ENCODE measurements at places on chromosomes 4 and X. TPM values are rescaled to one million over a fixed set of nuclear protein-coding genes. Genes with fewer than 3 reads are reported as not detected.

The ARSJ gene
- 4.6 TPM for total RNA-seq

The TCEAL7 gene
- total RNA-seq = not detected

The ETDB gene
- not detected for total RNA-seq

The PPARGC1A gene
- total RNA-seq = 0.06 TPM

The APLN gene
- total RNA-seq = 1.2 TPM

The CABS1 gene
- not detected for total RNA-seq

The RNF175 gene
- not detected for total RNA-seq

The RNF150 gene
- total RNA-seq = 0.36 TPM

The FGB gene
- 13.0 TPM for total RNA-seq

The TBX22 gene
- total RNA-seq = not detected

The OTUD6A gene
- not detected for total RNA-seq

The HMX1 gene
- total RNA-seq = 0.16 TPM

The TMEM31 gene
- not detected for total RNA-seq

The CT45A2 gene
- total RNA-seq = not detected

The GCNA gene
- total RNA-seq = 0.88 TPM

The EGFL6 gene
- total RNA-seq = not detected

The TIGD4 gene
- 0.12 TPM for total RNA-seq

The SPON2 gene
- 0.20 TPM for total RNA-seq

The STATH gene
- not detected for total RNA-seq

The PUDP gene
- total RNA-seq = 27.2 TPM

The WNK3 gene
- total RNA-seq = 0.01 TPM

The NLGN3 gene
- total RNA-seq = 1.0 TPM

The RBMX2 gene
- 26.3 TPM for total RNA-seq

The SOWAHD gene
- 0.20 TPM for total RNA-seq

The PNMA6F gene
- not detected for total RNA-seq

The ZCCHC18 gene
- total RNA-seq = 0.25 TPM

The NPNT gene
- total RNA-seq = 0.18 TPM

The ERAS gene
- not detected for total RNA-seq

The LANCL3 gene
- total RNA-seq = not detected

The ADRA2C gene
- 11.5 TPM for total RNA-seq

The MAGEH1 gene
- total RNA-seq = 6.2 TPM

The PAGE4 gene
- total RNA-seq = not detected

The CPZ gene
- 0.29 TPM for total RNA-seq

The FAM184B gene
- not detected for total RNA-seq

The F8A3 gene
- 0.94 TPM for total RNA-seq

The BMPR1B gene
- 7.6 TPM for total RNA-seq

The NLRP2B gene
- total RNA-seq = not detected

The LSM6 gene
- total RNA-seq = 37.6 TPM

The PARM1 gene
- 0.65 TPM for total RNA-seq

The NXF2 gene
- not detected for total RNA-seq

The PDGFRA gene
- total RNA-seq = 0.63 TPM

The NALF2 gene
- total RNA-seq = 5.5 TPM

The FHDC1 gene
- 0.34 TPM for total RNA-seq

The GPRASP1 gene
- 0.30 TPM for total RNA-seq

The USP51 gene
- 0.49 TPM for total RNA-seq

The TEX11 gene
- total RNA-seq = not detected

The GYPE gene
- total RNA-seq = not detected

The PITX2 gene
- 1.2 TPM for total RNA-seq

The NKX6-1 gene
- total RNA-seq = 0.82 TPM

The BBS7 gene
- total RNA-seq = 13.7 TPM

The ARSH gene
- total RNA-seq = not detected

The ZNF157 gene
- not detected for total RNA-seq

The VCX2 gene
- total RNA-seq = not detected

The FREM3 gene
- total RNA-seq = not detected

The FBXW7 gene
- 6.0 TPM for total RNA-seq

The GATA1 gene
- total RNA-seq = not detected
